ENCODE measurements at places on chromosomes 12 and 14.

DNA sequence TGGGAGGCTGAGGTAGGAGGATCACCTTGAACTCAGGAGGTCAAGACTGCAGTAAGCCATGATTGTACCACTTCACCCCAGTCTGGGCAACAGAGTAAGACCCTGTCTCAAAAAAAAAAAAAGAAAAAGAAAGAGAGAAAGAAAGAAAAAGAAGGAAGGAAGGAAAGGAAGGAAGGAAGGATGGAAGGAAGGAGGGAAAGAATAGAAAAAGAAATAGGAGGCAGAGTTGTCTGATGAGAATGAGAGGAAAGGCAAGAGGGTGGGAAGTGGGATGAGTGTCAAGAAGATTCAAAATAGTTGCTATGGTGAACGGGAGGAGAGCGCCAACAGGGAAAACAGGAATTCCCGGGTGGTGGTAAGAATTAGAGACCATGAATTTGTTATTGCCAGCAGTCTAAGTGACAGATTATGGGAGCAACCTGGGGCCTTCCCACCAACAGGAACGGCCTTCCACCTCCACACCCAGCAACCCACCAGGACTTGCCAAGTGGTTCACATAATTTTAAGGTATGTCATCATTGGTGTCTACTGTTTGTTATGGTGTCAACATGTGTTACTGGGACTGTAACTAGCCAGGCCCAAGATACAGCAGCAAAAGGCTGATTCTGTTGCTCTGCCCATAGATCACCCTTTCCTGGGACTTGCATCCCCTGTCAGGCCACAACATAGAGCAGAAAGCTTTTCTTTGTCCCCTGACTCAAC is 36.1 kb upstream of the C12orf76 start:
- no peak for DNase-seq

GRCh38 chr14:39988939-39989338 is 556.7 kb upstream of the FBXO33 start:
- DNase-seq, result no peak

DNA sequence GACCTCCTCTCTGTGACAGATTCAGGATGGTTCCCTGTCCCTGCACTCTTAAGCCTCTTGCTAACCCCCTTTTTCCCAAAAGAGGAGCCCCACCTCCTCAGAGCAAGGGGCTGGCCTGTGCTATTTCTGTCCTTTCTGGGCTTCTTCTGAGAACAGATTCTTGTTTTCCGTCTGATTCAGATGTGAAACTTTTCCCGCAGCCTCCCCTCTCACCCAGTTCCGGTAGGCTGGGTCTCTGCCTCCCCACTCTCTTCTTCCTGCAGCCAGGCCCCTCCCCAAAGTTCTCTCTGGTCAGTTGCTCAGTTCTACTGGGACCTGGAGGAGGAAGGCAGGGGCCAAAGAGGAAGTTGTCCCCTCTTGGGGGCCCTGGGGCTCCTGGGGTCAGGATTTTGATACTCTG is 11.8 kb downstream of the PDE1B start:
- DNase-seq, result no peak

DNA sequence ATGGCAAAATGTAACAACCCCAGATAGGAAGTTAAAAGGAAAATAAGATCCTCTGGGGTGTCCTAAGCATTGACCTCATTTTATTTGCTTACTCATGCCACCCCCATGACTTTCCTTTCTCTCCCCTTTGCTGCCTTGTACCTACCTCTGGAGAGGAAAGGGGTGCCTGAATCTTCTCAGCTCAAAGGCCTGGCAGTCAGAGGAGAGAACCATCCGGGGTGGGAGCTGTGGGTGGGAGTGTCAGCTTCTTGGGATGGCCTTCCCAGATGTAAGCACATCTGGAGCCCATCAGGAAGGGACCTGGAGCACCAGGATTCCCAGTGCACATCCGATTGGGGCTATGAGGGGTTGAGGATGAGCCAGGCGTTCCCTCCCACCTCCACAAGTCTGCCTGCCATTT is 5.2 kb upstream of the ITGA5 start:
- no peak for DNase-seq

DNA sequence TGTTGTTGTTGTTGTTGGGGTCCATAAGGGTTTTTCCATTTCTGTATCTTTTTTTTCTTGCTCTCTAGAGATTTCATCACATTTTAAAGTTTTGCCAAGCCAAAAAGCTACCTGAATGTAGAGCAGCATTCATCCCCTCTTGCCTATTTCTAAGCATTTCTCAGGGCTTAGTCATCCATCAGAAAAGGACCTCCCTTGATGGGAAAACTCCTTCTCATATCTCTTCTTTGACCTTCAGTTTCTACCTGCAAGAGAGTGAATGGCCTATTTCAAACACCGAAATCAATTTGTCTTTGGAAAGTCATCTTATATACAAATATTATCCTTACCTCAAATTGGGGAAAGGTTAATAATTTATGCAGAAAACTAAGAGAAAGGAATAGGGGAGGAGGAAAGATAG is 4.5 kb downstream of the MYBPC1 start:
- DNase-seq, result no peak

GRCh38 chr12:116599285-116600136 is 40.3 kb downstream of the MAP1LC3B2 start:
- DNase-seq, result no peak

DNA sequence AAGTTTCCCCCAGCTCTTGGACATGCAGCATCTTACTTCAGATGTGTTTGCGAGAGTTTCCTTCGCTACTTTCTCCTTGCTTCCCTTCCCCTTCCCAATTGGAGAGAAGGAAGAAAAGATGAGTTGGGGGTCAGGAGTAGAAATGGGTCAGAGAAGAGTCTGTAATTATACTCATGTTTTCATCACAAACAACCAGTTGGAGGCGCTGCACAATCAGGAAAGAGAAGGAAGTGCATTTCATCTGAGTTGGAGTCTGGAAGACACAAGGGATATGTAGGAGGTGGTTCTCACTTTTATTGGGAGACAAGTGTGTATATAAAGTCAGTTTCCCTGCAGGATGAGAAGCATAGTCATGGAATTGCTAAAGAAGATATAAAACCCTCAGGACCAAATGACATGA is 31.3 kb upstream of the VSX2 start:
- no peak for DNase-seq

DNA sequence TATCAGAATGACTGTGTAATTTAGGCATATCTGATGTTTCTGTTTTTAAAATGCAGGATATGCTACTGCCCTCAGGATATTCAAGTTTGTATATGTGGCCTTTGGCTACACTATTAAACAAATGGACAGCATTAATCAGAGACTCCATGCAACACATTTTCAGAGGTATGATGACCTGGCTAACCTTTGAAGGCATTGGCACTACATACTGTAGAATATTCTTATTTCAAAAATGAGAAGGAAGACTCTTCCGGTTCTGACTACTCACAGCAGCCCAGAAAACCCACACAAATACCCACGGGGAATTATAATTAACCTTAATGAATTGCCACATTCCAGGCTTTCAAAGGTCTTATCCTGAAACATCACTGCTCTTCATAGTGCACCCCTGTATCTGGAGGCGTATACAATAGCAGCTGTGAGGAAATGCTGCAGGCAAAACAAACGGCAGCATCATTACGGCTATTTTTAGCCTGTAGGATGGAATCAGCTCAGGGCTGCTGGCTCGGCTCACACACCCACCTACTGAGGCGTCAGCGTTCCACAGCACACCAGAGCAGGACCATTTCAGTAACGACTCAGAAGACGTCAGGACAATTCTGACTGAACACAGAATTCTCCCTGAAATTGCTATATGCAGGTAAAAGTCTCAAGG is 648.5 kb downstream of the RPS29 start:
- DNase-seq, result no peak

GRCh38 chr12:24133384-24133783 is 183.9 kb upstream of the SOX5 start:
- no peak for DNase-seq

DNA sequence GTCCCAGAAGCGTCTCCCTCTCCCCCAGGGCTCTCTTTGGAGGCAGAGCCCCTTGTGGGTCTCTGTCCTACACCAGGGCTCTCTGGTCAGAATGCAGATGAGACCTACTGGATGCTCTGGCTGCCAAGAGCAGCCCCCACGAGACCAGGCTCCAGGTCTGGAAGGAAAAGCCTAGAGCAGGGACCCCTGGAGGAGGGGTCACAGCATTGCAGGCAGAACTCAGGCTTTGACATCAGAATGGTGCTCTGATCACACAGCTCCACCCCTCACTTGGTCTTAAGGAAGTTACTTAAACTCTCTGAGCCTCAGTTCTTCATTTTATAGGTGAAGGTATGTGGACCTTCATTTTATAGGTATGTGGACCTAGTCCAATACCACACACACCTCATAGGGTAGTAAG is 83.1 kb downstream of the ARL6IP4 start:
- DNase-seq, result no peak

DNA sequence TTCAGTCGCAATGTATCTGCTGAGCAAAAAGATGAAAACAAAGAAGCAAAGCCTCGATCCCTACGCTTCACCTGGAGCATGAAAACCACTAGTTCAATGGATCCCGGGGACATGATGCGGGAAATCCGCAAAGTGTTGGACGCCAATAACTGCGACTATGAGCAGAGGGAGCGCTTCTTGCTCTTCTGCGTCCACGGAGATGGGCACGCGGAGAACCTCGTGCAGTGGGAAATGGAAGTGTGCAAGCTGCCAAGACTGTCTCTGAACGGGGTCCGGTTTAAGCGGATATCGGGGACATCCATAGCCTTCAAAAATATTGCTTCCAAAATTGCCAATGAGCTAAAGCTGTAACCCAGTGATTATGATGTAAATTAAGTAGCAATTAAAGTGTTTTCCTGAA is 19.8 kb downstream of the CKB start:
- no peak for DNase-seq

DNA sequence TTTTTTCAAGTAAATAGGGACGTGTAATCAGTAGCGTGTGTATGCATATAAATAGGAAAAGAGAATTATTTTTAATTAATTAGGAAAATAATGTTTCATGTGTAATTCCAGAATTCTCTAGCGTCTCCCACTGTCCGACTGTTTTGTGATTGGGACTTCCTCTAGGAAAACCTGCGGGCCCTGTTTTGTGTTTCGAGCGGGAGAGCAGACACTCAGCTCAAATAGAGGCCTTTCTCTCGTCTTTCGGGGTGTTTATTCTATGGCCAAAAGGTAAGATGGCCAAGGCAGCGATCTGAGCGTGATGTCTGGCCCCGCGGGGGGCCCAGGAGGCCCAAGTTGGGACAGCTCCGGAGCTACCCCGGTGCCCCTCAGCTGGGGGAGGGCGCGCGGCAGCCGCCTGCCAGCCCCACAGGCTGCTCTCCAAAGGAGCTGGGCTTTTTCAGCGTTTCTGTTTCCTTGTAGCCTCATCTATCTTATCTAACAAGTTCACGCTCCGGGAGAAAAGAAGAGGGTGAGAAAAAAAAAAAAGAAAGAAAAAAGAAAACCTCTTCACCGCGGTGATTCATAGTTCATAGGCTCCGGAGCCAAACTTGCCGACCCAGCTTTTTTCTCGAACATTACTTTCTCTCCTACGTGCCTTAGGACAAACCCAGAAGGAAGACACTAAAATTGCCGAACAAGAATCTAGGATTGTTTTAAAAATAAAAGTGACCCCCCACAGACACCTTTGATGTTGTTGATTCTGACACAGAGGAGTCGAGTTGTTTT is 7.5 kb upstream of the FOXG1 start:
- no peak for DNase-seq

- no peak for DNase-seq
Measured at GRCh38 chr14:91867316-91867988, at the start of gene TC2N. TC2N (minus strand) TSS chr14:91867536; CDS start chr14:91813769, 53,767 bp downstream.

- DNase-seq, result no peak
Measured at GRCh38 chr14:26286913-26287205, 311.0 kb downstream of the NOVA1 start.

DNA sequence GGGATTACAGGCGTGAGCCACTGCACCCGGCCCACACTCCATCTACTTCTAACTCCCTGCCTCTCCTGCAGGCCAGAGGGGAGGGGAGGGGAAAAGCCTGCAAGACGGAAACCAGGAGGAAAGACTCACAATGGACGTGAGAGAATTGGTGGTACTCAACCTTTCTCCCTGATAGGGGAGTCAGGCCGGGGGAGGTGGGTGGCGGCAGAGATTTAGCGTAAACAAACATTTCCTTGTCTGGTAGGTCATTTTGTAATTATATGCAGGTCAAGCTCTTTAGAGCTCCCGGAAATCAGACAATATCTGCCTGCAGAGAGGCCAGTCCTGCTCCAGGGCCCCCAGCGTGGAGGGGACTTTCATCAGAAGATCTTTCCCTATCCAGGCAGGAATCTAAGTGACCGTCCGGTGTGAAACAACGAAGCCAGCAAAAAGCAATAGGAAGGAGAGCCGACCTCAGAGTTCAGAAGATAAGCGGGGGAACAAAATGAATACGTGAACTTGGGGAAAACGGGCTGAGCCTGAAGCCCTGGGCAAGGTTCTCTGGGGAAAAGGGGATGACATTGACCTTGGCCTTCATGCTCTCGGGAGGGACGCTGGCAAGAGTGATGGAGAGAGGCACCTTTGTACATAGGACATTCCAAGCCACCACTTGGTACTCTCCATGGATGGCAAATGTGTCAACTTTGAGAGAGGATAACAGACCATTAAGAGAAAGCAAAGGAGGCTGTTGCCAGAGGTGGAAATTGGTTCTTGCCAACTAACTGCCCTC is 62.3 kb downstream of the SPRING1 start:
- DNase-seq, result no peak

- no peak for DNase-seq
Measured at GRCh38 chr14:55535516-55536203, 44.3 kb upstream of the KTN1 start.

GRCh38 chr14:70893858-70894291 is 13.4 kb upstream of the PCNX1 start:
- no peak for DNase-seq

DNA sequence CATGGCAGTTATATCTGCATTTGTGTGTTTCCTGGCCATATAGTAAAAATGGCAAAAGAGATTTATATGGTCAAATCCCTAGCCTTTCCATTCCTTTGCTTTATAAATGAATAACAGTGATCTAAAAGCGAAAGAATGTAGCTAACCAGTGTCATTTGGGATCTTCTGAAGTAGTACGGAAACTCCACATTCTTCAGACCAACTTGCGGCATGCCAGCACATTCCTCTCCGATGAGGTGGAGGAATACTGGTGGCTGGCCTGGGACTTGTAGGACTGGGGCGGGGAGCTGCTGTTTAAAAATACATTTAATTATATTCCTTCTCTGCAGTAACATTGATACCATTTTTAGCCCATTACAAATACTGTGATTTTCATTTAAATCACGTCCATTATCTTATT is 85.3 kb downstream of the SAMD4A start:
- DNase-seq, result peak; percentile 10

- peak; percentile 21 for DNase-seq
Measured at GRCh38 chr14:71758229-71758951, 173.8 kb upstream of the RGS6 start.

- no peak for DNase-seq
Measured at GRCh38 chr14:101444116-101444515, 117.2 kb upstream of the DIO3 start.

DNA sequence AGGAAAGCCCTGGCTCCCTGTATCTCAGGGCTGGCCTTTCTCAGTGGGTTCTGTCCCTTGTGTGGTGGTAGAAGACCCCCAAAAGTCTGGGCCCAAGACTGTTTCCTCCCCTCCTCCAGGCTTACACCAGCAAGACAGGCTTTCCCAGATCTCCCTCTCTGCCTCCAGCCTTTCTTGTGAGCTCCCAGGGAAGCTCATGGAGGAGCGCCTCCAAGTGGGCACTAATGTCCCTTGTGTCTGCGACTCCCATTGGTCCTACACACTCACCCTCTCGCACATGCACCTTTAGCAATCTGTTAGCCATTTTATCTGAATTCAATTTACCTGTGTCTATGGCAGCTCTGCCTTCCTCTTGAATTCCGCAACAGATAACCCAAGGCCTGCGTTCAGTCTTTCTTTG is 251.1 kb upstream of the CAND1 start:
- no peak for DNase-seq

GRCh38 chr12:124827588-124828184 is 36.0 kb downstream of the SCARB1 start:
- no peak for DNase-seq
